T47D (cell line): ENCODE measurements at places on chromosomes 4 and X.

- no peak for DNase-seq
Observed at GRCh38 chr4:34200535-34200934, 2043.8 kb downstream of the ARAP2 start.

DNA sequence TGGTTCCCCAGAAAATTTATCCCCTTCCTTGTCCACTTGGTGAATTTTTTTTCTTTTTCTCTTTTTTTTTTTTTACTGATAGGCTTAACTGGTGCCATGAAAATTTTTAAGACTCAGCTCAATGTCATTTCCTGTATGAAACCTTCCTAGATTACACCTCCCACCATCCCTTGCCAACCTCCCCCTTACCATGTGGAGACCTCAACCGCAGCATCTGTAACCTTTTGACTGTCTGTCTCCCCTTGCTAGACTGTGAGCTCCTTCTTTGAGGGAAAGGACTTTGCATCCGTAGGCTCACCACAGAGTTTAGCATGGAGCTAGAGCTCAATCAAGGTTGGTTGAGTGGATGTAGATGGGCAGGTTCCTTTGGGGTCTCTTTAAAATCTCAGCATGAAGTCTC is 5.2 kb upstream of the PGRMC1 start:
- DNase-seq: no peak

DNA sequence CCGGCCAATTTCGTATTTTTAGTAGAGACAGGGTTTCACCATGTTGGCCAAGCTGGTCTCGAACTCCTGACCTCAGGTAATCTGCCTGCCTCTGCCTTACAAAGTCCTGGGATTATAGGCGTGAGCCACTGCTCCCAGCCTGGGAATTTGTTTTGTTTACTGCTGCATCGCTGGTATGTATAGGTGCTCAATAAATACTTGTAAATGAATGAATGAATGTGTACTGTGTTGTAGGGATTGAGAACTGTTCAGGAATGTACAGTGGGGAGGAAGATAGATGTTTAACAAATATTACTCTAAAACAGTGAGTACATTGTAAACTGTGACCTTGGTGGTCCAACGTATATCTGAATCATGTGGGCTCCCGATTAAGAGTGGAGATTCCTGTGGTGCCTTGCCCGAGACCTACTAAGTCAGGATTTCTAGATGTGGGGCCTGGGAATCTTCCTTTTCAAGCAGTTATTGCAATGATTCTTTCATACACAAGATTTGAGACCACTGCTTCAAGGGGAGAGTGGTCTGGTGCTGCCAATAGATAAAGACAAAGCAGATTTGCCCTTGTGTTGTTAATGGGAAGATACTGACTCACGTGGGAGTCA is 41.0 kb downstream of the WWC2 start:
- no peak for DNase-seq

DNA sequence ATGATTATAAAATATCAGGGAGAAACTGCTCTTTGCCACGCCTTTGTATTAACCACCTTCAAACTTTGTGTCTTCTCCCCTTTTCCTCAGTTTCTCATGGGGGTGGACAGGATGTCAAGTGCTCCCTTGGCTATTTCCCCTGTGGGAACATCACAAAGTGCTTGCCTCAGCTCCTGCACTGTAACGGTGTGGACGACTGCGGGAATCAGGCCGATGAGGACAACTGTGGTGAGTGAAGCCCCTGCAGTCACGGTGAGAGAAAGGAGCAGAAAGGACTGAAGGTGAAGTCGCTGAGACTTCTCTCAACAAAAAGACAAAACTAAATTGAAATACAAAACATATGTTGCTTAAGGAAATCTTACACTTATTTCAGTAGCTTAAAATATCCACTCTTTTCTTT is 50.9 kb downstream of the RXFP1 start:
- no peak for DNase-seq

GRCh38 chrX:47218920-47219815 is 687 bp downstream of the CDK16 start:
- DNase-seq: peak; percentile 44

DNA sequence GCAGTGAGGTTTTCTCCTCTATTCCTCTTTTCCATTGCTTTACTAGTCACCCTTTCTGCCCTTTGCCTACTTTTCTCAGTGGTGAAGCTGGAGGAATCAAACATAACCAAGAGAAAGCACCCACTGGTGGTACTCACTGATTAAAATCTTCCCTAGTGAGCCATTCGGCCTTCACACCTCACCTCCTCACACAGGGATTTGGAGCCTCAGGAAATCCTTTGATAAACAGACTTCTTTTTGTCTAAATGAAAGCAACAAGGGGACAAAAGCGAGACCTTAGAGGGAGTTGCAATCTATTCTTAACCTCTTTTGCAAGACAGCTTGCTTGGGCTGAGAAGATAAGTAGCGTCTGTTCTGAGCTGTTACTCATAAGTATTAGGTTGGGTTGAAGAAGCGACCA is 572.6 kb downstream of the ZNF674 start:
- no peak for DNase-seq

DNA sequence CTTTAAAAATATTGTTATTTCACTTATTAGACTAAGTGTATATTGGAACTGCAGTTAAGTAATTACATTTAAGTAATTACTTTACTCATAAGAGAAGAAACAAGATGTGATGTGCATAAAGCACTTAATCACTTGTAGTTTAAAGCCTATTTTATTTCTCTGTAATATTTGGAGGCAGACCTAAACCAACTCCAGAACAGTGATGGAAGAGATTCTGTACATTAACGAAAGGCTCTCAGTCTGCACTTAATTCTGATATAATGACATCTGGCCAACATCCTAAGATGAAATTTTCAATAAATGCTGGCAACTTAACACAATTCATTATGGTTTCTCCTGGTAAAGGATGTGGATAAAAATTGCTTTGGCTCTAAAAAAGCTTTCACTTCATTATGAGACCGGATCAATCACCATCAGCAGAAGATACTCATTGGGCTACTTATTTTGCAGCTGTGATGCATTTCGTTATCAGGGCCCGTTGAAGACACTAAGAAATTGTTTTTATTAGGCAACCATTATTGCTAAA is 342.6 kb downstream of the C4orf33 start:
- no peak for DNase-seq

DNA sequence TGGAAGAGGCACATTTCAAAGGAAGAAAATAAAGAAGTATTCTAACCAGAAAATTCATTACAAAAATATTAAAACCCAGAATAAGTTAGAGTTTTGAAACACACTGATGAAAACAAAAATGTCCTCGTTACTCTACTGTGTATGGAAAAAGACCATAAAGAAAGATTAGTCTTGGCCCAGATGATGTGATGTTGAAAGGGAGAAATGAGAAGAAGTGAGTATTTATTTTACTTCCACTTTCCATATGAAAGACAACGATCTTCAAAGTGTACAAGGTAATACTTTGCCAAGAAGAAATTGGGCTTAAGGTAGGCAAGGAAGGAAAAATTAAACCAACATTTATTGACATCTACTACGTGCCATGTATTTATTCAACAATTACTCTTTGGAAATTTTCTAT is 48.6 kb upstream of the EMCN start:
- no peak for DNase-seq

- DNase-seq: no peak
Observed at GRCh38 chr4:113659127-113659526, 102.4 kb downstream of the CAMK2D start.

DNA sequence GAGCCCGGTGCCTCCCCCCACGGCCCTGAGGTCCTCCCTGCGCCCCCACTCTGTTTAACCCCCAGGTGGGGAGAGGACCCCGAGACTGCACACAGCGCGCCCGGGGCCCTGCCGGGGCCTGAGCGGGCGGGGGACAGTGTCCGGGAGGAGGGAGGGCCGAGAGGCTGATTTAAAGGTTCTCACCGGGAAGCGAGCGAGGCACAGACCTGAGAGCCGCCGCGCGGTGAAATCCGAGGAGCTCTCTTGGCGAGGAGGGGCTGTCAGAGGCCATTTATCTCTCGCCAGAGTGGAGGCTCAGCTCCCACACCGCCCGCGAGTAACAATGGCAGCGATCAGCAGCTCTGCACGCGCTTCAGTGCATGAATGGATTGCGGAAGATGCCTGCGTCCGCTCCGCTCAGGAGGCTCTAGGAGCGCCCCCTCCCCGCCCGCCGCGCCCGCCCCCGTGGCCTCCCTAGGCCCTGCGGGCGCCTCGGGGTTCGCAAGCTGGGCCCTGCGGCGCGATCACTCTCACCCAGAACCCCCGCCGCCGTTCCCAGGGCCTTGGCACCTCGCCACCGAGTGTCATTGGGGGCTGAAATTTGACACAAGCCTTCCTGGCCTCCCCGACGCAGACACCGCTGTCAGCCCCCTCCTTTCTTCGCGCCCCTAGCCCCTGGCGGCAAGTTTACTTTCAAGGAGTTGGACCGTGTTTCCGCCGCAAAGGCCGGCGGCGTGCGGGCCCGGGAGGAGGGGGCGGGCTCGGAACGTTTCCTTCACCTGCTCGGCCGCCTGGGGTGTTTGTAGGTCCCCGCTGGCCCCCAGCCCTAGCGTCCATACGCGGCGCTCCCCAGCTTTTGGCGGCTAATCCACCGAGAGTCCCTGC is 48.7 kb upstream of the BCOR start:
- peak; percentile 47 for DNase-seq

DNA sequence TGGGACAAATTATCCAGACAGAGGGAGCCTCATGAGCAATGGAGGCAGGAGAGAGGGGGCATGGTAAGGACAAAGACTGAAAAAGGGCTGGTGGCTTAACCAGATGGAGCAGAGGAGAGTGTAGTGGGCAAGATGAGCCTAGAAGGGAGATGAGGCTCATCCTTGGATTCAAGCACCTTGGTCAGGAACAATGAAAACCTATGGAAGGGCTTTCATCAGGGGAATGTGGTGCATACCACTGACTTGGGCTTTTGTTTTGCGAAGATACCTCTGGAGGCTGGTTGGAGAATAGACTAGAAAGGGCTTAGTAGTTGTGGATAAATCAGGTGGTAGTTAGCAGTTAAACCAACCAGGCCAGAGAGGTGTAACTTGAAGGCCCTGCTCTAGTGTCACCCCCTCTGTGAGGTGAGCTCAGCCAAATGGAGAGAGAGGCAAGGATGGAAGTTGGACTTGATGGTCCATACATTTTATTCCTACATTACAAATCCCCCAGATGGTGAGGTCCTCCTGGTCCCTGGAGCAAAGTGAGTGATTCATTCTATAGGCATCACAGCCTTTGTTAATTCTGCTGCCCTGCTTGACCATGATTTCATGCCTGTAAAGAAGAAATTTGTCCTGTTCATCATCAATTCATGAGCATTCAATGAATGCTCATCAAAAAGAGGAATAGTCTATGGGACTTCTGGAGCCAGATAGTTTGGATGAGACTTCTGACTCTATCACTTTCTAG is 264.8 kb upstream of the IGFBP7 start:
- DNase-seq: no peak

DNA sequence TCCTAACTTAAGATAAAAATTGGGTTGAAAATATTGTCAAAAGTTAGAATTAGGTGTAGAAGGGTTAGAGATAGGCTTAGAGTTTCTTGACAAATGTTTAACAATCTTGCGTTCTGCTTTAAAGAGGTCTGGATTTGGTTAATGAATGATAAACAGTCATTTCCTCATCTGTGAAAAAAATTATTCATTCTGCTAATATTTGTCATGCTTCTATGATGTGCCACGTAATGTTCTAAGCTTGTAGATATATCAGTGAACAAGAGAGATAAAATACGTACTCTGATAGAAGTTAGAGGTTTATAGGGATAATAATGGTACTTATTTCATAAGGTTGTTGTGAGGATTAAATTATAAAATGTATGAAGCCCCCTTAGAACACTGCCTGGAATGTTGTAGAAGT is 443.0 kb upstream of the GALNT7 start:
- DNase-seq: no peak

- no peak for DNase-seq
Observed at GRCh38 chr4:113962016-113962347, 17.5 kb downstream of the ARSJ start.

- DNase-seq: peak; percentile 37
Observed at GRCh38 chr4:153142700-153143438, 61.4 kb upstream of the TRIM2 start.

DNA sequence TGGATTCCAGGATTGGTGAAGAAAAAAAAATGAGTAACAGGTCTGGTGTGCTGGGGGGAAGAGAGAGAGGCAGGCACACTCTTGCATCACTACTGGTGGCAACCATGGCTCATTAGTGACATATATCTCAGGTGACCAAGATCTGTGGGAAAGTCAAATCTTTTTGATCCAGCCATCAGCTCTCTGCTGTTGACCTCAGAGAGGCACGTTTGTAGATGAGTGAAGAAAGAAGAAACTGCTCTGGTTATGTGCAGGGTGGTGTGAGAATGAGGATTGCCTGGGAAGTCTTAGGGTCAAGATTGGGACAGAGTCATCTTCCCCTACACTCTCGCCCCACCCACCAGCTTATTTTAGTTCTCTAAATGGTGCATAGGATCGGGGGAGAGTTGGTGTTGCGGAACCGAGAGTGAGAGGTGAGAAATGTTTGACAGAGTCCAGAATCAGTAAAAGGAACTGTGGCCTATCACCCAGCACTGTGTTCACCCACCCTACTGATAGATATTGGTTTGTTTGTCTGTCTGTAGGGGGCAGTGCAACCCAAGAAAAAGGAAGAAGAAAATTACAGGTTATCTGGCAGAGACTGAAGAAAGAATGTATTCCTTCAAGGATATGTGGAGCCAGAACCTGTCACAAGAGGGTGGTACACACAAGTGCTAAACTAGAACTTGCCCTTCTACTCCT is 21.9 kb downstream of the ARMCX6 start:
- DNase-seq: no peak

- DNase-seq: no peak
Observed at GRCh38 chr4:73715659-73716058, 24.7 kb upstream of the CXCL8 start.

- DNase-seq: no peak
Observed at GRCh38 chr4:5444918-5445517, 263.3 kb downstream of the EVC2 start.

DNA sequence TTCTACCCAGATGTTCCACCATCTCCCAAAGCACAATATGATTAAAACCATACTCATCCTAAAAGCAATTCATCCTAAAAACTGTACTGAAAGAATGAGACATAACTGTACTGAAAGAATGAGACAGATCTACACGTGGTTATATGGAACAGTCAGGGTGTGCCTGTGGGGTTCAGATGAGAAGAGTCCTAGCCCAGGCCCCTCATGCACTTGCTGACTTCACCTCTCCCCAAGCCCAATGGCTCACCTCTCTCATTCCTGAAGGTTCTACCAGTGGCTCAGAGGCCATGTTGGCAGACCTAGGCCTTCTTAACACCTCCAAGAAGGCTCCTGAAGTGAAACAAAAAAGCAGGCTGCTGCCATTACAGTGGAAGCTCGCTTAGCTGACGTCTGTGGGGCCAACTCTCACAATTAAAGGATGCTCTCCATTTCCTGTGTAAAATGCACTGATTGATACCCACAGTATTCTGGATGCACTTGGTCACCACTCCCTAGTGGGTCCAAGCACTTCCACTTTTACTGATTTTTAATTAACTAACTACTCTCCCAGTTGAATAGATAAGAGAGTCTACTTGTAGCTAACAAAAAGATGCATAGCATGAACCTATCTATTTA is 3.8 kb downstream of the PLAC1 start:
- no peak for DNase-seq

GRCh38 chr4:99886146-99886545 is 8.1 kb downstream of the LAMTOR3 start:
- DNase-seq: no peak
